ENCODE measurements at places on chromosomes 4 and X. TPM values are rescaled to one million over a fixed set of nuclear protein-coding genes. Genes with fewer than 3 reads are reported as not detected.

DNA sequence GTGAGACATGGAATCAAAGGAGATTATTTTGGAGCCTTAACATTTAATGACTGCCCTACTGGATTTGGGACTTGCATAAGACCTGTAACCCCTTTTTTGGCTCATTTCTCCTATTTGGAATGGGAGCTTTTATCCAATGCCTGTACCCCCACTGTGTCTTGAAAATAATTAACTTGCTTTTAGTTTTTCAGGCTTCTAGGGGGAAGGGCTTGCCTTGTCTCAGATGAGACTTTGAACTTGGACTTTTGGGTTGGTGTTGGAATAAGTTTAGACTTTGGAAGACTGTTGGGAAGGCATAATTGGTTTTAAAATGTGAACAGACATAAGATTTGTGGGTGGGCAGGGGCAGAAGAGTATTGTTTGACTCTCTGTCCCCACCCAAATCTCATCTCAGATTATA, 189.1 kb upstream of the POU3F4 start:
- no peak for DNase-seq

DNA sequence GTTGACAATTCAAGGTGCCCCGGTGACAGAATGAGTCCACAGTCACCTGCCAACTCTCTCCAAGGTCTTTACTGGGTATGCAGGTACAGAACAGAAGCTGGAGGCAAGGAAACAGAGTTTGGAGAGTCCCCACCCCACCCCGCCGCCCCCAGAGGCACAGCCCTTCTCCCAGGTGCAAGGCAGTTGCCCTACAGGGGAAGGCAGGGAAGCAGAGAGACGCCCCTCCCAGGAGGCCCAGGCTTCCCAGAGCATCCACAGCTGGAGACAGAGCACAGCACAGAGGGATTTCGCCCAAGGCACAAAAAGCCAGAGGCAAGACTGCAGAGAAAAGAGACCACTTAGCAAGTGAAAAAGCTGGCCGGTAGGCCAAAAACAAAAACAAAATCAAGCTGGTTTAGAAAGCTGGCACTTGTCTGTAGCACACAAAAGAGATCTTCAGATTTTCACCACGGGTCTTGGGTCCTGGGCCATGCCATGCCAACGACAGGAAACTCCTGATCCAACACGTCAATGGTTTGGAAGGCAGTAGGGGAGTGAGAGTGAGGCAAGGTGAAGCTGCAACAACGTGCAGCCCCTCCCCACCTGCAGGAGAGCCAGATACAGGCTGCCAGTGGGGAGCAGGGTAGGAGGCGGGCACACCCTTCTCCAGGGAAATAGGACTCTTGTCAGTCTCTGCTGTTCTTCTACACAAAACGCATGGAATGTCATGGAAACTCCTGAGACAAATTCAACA, 113.3 kb downstream of the AFAP1 start:
- no peak for DNase-seq

GRCh38 chr4:8674311-8674885, 81.8 kb downstream of the CPZ start:
- no peak for DNase-seq

VSIG1 gene
- not detected for total RNA-seq

DNA sequence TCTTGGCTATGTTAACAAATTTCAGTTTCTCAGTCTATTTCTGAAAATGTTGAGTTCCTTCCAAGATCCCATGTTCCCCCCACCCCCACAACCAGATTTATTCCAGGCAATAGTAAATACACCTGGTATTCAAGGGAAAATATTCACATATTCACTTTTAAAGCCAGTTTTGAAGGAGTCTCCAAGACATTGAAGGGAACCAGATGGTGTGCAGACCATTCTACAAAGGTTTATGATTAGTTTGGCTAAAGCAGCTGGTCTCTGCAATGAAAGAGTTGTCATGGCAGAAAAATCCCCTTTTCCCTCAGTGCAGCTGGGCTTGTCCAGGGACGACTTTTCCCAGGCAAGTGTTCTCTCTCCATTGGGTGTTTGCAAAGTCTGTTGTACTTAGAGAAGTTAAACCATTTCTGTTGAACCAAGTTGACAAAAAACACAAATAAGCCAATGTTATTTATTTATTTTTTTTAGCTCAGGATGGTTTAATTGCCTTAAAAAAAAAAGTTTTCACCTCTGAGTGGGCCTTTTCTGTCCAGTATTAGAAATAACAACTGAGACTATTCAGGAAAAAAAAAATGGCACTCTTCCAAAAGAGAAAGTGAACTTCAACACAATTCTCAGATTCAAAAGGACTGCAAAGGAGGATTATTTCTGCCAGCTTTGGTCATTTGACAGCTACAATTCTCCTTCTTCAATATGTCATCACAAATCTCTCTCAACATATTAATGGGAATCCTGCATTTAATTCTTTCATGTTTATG, 410.6 kb downstream of the IL1RAPL1 start:
- DNase-seq = no peak

TKTL2 gene
- total RNA-seq = not detected

GRCh38 chr4:15153662-15154061, 151.4 kb downstream of the CPEB2 start:
- DNase-seq = no peak

COQ2 gene
- 27.3 TPM for total RNA-seq

Data from left ventricle myocardium inferior (tissue), 1 donor.